ENCODE measurements at places on chromosomes 7 and 10.

- no peak for DNase-seq
These were observed 233.0 kb downstream of the WDR11 start for GRCh38 chr10:121084016-121084674.

DNA sequence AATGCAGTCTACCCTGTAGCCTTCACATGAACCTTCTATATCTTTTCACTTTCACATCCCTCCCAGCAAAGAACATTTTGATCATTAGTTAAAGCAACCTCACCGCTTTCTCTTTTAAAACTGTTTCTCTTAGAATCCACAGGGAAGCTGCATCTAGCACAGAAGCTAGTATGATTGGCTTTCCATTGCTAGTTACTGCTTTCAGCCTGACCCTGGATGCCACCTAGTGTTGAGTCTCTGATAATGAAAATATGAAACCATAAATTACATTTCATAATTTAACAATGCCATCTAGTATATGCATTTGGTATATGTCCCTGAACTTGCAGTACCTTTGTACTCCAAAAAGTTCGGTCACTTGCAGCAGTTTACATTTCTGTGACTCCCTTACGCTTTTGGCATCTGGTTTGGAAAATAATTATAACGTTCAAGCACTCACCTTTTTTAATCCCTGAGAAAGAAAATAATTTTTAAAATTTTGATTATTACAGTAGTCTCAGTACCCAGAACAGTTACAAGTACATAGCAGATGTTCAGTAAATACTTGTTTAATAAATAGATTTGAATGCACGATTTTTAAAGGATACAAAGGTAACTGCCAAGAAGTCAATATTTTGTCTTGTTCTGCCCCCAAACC lies 22.7 kb downstream of the CISD1 start:
- DNase-seq: peak; percentile 6

- DNase-seq: no peak
These were observed 25.9 kb downstream of the KNDC1 start for GRCh38 chr10:133185916-133186315.

DNA sequence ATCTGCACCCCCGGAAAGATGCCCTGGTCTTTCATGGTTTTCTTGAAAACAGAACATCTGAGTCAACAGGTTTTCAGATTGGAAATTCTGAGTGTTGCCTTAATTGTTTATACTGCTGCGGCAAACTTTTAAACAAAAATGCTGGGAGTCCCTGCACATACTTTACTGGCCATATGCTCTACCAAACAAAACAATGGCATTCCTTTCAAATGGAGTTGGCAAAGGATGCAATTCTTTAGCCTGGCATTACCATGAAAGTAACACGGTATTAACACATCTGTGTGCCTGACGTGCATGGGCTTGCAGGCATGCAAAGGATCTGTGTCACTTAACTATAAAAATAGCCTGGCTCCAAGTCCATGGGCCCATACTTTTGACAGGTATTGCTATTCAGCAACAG lies 4.2 kb downstream of the INHBA start:
- no peak for DNase-seq

GRCh38 chr7:100692578-100692961 lies 1.5 kb downstream of the GIGYF1 start:
- DNase-seq: no peak

DNA sequence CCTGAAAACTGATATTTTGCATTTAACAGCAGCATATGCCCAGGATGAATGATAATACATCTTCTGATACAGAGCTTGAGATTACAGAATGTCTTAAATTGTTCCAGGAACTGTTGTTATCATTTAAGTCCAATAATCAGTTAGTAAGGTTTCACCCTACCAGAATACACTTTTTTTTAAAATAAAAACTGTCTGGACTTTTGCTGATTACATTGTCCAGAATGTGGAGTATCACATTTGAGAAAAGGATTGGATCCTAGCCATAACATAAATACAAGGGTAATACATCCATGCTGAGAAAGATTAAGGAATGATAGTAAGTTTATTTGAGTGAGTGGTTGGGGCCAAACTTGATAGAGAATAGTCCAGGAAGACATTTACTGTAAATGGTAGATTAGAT lies 71.0 kb downstream of the SEPTIN7 start:
- DNase-seq: no peak
